Pancreas (tissue), 10 donors: ENCODE measurements at places on chromosomes 1 and 21. TPM values are rescaled to one million over a fixed set of nuclear protein-coding genes. Genes with fewer than 3 reads are reported as not detected.

- H3K27me3 ChIP-seq, result no peaks in the 10 kb centered on the region
- H3K27ac ChIP-seq, result no peak overlapping the region
- no peak overlapping the region for H3K4me3 ChIP-seq
- DNase-seq, result no peak
Measured at GRCh38 chr1:3948344-3948743, 48.3 kb upstream of the C1orf174 start.

- no peaks in the 10 kb centered on the region for H3K4me1 ChIP-seq
- H3K36me3 ChIP-seq, result peaks cover 4% of the 10 kb centered on the region
- DNase-seq, result no peak
- H3K27ac ChIP-seq, result no peak overlapping the region
Measured at GRCh38 chr1:151294742-151295462, 12.8 kb downstream of the ZNF687 start.

DNA sequence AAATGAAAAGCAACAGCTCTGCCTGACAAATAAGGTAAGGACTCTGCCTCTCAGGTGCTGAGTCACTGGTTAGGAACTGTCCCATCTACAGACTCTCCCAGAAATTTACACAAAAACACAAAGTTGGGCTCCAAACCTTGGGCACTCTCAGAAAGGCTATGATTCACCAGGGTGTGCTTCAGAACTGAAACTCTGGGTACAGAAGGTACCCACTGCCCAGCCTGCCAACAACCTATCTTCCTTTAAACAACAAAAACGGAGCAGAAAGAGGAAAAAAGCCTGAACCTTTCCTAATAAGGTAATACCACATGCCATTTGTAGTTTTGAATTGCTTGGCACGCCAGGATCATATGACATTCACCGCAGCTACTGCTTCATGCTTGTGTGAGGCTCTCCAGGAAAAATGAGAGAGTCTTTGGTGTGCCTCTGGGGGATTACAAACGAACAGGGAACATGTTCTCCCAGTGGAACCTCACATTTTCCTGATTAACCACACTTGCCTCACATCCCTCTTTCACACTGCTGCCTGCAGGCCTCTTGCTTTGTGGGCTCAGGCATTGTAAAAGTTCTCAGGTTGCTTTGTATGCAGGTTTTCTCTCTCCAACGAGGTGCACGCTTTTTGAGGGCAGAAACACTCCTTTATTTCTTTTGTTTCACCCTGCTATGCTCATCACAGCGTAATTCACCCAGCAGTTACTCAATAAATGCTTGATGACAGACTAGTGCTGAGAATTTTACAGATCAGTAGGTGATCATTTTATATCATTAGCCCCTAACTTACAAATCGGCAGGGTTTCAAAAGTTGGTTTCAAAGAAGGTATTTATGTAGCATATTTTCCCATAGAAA, 65.1 kb downstream of the GADD45A start:
- no peaks in the 10 kb centered on the region for H3K36me3 ChIP-seq
- H3K4me1 ChIP-seq, result peaks cover 20% of the 10 kb centered on the region
- no peak overlapping the region for H3K4me3 ChIP-seq
- H3K27me3 ChIP-seq, result no peaks in the 10 kb centered on the region
- DNase-seq, result no peak

- peak; percentile 48 for DNase-seq
- no peak overlapping the region for H3K27ac ChIP-seq
- no peaks in the 10 kb centered on the region for H3K27me3 ChIP-seq
- H3K36me3 ChIP-seq, result no peaks in the 10 kb centered on the region
Measured at GRCh38 chr1:229258031-229258756, 12.7 kb upstream of the RAB4A start.

Gene THEM5
- not detected for polyA plus RNA-seq

Gene MX1
- polyA plus RNA-seq, result 10.3 TPM

Gene RIPPLY3
- 0.11 TPM for polyA plus RNA-seq

Gene PLA2G2F
- not detected for polyA plus RNA-seq

Gene PALMD
- 15.4 TPM for polyA plus RNA-seq
